ENCODE measurements at places on chromosomes 3 and 15. TPM values are rescaled to one million over a fixed set of nuclear protein-coding genes. Genes with fewer than 3 reads are reported as not detected.

The TUSC7 gene
- total RNA-seq, result not detected

The NR2E3 gene
- total RNA-seq, result not detected

The FGF7 gene
- 3.6 TPM for total RNA-seq

The IQCF5 gene
- not detected for total RNA-seq

The LRTM1 gene
- total RNA-seq, result not detected

The CPLX3 gene
- total RNA-seq, result not detected

DNA sequence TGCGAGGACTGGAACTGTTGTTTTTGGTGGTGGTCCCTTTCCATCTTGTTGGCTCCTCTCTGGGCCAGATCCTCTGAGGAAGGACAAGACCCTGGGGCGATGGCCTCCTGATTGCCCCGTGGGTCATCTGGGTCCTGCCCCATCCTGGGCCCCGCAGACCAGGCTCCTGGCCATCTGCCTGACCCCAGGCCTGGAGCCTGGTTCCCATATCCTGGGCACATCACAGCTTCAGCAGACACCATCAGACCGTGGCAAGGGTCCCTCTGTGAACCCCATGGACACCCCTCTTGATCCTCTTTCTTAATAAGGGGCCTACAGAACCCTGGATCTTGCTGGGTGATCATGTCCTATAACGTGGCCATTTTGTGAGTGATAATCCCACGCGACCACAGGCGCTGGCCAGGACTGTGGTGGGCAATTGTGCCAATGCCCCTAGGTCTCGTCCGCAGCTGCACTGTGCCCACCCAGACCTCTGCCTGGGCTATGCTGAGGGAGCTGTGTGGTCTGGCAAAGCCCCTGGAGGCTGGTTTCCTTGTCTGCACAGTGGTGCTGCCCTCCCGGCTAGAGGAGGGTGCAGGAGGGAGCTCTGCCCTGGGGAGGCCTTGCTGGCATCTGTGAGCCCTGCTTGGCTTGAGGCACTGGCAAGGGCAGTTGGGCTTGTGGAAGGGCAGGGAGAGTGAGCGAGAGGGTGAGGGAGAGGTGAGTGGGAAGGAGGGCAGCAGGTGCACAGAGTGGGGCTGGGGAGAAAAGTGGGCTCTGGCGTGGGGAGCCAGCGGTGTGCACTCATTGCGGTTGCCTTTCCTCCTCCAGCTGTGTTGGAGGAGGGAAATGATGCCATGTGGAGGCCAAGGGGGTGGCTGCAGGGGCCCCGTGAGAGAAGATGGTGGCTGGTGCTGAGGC, 53.1 kb upstream of the PRR23E start:
- no peak for DNase-seq

- DNase-seq, result no peak
These were observed 21.9 kb upstream of the CPNE9 start for GRCh38 chr3:9681723-9682081.

DNA sequence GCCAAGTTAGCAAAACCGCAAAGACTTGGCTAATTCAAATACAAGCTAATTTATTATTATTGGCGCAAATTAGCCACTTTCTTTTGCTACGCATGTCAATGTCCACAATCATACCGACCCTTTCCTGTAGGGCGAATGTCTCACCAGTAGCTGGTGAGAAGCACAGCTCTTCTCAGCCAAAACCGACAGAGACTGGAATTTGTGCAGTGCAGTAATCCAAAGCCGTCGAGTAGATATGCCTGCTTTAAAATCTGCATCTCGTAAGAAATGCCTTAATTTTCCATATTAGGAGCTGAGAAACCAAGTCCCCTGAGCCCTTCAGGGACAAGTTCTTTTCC, 614 bp upstream of the MINDY2 start:
- peak; percentile 59 for DNase-seq

- peak; percentile 25 for DNase-seq
These were observed 18.2 kb downstream of the CCR4 start for GRCh38 chr3:32969656-32970055.
